ENCODE measurements at places on chromosomes 6 and 20.

DNA sequence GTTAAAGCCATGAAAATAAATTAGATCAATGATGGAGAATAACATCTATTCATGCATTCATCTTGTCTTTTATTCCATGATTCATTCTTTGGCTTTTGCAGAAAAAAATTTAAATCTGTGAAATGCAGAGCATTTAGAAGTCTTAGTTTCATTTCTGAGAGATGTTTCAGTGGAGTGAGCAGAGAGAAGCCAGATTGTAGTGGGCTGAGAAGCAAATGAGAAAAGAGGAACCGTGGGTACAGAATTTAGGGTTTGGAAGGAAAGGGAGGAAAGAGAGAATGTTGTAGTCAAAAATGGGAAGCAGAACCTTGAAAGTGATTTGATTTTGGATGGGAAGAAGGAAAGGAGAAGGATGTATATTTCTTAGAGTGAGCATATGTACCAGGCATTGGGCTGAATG is 260.3 kb upstream of the MAN1A1 start:
- no peak overlapping the region for H3K27ac ChIP-seq
- peaks cover 3% of the 10 kb centered on the region for H3K27me3 ChIP-seq
- no peak overlapping the region for H3K4me3 ChIP-seq
- peaks cover 4% of the 10 kb centered on the region for H3K4me1 ChIP-seq
- no peaks in the 10 kb centered on the region for H3K36me3 ChIP-seq

- no peaks in the 10 kb centered on the region for H3K27me3 ChIP-seq
- peak overlapping the region; percentile 65 for H3K4me3 ChIP-seq
- H3K27ac ChIP-seq: peak overlapping the region; percentile 83
- no peak for DNase-seq
- H3K36me3 ChIP-seq: no peaks in the 10 kb centered on the region
- peaks cover 30% of the 10 kb centered on the region for H3K4me1 ChIP-seq
These were observed 12.8 kb upstream of the ELOVL5 start for GRCh38 chr6:53361549-53362031.

DNA sequence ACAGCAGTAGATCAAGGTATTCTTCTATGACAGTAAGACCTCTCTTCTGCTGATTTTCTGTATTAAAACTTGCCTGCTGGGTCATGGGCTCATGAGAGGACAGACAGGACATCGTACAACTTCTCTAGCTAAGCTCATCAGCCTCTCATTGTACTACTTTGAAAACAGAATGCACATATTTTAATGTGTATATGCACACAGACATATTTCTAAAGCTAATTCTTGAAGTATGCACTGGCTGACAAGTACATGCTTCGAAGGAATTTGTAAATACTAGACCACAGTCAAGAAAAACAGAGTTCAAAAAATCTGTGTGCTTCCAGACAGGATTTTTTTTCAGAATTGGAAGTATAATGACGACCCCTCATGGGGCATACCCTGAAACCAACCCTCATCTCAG is 81.7 kb upstream of the CD83 start:
- no peak overlapping the region for H3K27ac ChIP-seq
- H3K36me3 ChIP-seq: no peaks in the 10 kb centered on the region
- no peak overlapping the region for H3K4me3 ChIP-seq
- no peaks in the 10 kb centered on the region for H3K4me1 ChIP-seq
- no peak for DNase-seq

- no peak overlapping the region for H3K27ac ChIP-seq
- peaks cover 1% of the 10 kb centered on the region for H3K27me3 ChIP-seq
- H3K4me1 ChIP-seq: peaks cover 3% of the 10 kb centered on the region
- no peak overlapping the region for H3K4me3 ChIP-seq
- H3K36me3 ChIP-seq: peaks cover 2% of the 10 kb centered on the region
- no peak for DNase-seq
These were observed 45.8 kb upstream of the PNRC1 start for GRCh38 chr6:89034586-89035251.

GRCh38 chr6:106444777-106445507 is 84.4 kb downstream of the CRYBG1 start:
- no peak for DNase-seq
- H3K27me3 ChIP-seq: peaks cover 31% of the 10 kb centered on the region
- peaks cover 18% of the 10 kb centered on the region for H3K4me1 ChIP-seq
- H3K27ac ChIP-seq: no peak overlapping the region
- no peaks in the 10 kb centered on the region for H3K36me3 ChIP-seq

DNA sequence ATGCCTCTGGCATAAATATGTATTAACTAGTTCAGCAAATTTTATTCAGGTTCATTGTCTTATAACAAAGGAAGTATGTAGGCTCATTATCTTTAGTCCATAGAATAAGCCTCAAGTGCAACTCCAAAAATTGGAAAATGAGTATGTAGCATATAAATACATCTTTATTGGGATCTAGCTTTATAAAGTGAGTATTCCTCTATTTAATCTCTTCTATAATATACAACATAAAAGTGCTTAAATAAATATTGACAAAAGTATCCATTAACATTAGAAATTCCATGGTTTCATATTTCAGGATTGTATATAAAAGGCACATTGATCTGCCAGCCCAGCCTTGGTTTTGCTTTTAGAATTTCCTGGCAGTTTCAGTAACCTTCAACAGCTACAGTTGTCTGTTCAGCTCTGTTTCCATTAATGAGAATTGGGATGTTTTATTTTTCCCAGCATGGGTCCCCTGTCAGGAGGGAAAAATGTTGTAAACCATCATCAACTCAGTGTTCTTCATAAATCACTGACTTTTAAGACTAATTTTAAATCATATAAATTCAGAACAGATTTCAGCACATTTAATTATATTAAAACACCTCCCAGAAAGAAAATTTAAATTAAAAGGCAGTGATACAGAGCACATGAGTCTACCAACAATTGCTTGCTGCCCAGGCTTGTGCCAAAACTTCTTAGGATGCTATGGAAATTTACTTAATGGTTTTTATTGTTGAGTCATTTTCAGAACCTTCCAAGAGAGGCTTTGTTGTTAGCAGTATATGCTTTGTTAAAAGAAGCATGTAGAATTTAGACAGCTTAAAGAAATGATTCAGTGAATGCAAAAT is 119.7 kb downstream of the ADGRG6 start:
- no peak overlapping the region for H3K4me3 ChIP-seq
- H3K36me3 ChIP-seq: no peaks in the 10 kb centered on the region
- no peaks in the 10 kb centered on the region for H3K4me1 ChIP-seq

DNA sequence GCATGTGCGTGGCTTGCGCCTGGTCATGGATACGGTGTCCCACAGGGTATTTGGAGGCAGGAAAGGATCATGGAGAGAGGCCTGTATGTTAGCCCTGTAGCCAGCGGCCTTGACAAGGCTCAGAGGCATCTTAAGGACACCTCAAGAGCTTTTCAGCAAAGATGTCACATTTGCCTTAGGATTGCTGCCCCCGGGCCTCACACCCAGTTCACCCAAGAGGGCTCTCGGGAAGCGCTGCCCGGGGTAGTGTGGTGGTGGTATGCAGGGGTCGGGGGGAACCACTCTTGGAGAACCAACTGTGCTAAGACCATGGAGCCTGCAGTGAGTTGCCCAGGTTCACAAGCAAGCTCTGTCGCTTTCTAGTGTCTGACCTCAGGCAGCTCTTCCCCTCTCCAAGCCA is 36.9 kb upstream of the VSTM2L start:
- no peak overlapping the region for H3K27ac ChIP-seq
- H3K36me3 ChIP-seq: peaks cover 7% of the 10 kb centered on the region
- H3K4me3 ChIP-seq: no peak overlapping the region
- H3K4me1 ChIP-seq: no peaks in the 10 kb centered on the region
- no peak for DNase-seq

- no peak overlapping the region for H3K27ac ChIP-seq
- no peaks in the 10 kb centered on the region for H3K27me3 ChIP-seq
- H3K4me3 ChIP-seq: no peak overlapping the region
- no peaks in the 10 kb centered on the region for H3K4me1 ChIP-seq
These were observed 231.6 kb downstream of the TFAP2B start for GRCh38 chr6:51049983-51050877.

DNA sequence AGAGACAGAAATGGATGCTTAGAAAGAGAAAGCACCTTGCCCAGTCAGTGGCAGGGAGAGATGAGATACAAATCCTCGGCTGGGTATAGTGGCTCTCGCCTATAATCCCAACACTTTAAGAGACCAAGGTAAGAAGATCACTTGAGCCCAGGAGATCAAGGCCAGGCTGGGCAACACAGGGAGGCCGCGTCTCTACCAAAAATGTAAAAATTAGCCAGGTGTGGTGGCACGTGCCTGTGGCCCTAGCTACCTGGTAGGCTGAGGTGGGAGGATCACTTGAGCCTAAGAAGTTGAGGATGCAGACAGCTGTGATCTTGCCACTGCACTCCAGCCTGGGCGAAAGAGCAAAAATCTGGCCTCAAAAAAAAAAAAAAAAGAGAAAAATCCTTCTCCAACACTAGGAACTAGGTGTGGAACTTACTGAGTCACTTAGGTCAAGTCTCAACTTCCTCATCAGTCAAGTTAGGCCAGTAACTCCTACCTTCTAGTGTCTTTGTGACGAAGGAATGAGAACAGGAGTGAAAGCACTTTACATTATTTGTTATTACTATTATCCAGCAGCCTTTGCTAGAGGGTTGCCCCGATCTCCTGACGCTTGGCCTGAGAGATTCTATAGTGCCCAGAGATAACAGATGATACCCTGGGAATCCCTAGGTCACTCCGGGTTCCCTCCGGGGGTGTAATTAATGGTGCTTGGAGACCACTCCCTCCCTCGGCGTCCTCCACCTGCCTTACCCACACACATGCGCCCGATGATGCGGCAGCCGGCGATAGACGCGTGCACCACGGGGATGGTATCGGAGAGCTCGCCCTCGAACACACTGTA is 918 bp downstream of the EIF6 start:
- DNase-seq: no peak
- peak overlapping the region; percentile 85 for H3K27ac ChIP-seq
- peak overlapping the region; percentile 90 for H3K4me3 ChIP-seq
- no peaks in the 10 kb centered on the region for H3K27me3 ChIP-seq

DNA sequence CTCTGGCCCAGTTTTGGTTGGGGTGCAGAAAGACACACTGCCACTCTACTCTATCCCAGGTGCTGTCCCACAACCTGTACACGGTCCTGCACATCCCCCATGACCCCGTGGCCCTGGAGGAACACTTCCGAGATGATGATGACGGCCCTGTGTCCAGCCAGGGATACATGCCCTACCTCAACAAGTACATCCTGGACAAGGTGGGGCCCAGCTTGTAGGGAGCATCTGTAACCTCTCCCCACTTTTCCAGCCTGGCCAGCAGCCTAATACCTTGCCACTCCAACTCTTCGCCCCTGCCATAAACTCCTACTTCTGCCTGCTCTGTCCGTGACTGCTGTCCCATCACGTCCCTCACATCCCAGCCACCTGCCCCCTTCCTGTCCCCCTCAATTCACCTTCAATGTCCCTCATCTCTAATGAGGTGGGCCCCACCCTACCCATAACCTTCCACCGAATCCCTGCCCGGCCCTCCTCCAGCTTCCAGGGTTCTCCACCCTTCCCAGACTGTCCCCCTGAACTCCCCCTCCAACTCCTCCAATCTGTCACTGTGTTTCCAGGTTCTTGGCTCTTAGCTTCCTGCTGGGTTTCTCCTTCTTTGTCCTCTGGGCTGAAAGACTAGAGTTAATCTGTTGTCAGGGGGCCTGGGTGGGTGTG is 12.1 kb downstream of the DEF6 start:
- H3K36me3 ChIP-seq: peaks cover 46% of the 10 kb centered on the region
- H3K27me3 ChIP-seq: no peaks in the 10 kb centered on the region
- H3K27ac ChIP-seq: peak overlapping the region; percentile 97
- H3K4me1 ChIP-seq: peaks cover 62% of the 10 kb centered on the region
- DNase-seq: no peak
- H3K4me3 ChIP-seq: peak overlapping the region; percentile 79

DNA sequence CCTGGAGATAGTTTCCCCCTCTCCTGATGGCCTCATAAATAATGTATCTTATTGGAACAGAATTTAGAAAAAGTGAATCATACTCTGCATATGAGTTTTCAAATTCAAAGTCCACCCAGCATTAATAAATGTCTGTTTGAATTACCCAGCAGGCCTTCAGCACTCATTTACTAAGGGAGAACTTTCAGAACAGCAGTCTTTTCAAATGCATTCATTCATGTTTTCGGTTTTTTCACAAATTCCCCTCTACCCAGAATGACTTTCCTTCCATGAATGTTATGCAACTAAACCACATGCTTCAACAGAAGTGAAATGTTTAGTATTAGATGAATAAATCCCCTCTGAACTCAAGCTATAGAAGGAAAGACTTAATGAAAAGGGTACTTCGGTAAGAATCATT is 92.4 kb downstream of the RTN4IP1 start:
- H3K27me3 ChIP-seq: no peaks in the 10 kb centered on the region
- H3K4me1 ChIP-seq: peaks cover 34% of the 10 kb centered on the region
- no peak for DNase-seq
- peaks cover 45% of the 10 kb centered on the region for H3K36me3 ChIP-seq

GRCh38 chr6:126429866-126430265 is 90.0 kb downstream of the CENPW start:
- no peak overlapping the region for H3K27ac ChIP-seq
- DNase-seq: no peak
- no peaks in the 10 kb centered on the region for H3K36me3 ChIP-seq
- no peaks in the 10 kb centered on the region for H3K4me1 ChIP-seq
- no peak overlapping the region for H3K4me3 ChIP-seq

GRCh38 chr6:20236909-20237600 is 24.8 kb upstream of the MBOAT1 start:
- no peak overlapping the region for H3K27ac ChIP-seq
- H3K27me3 ChIP-seq: no peaks in the 10 kb centered on the region
- H3K4me3 ChIP-seq: no peak overlapping the region
- DNase-seq: no peak
- H3K4me1 ChIP-seq: peaks cover 7% of the 10 kb centered on the region

DNA sequence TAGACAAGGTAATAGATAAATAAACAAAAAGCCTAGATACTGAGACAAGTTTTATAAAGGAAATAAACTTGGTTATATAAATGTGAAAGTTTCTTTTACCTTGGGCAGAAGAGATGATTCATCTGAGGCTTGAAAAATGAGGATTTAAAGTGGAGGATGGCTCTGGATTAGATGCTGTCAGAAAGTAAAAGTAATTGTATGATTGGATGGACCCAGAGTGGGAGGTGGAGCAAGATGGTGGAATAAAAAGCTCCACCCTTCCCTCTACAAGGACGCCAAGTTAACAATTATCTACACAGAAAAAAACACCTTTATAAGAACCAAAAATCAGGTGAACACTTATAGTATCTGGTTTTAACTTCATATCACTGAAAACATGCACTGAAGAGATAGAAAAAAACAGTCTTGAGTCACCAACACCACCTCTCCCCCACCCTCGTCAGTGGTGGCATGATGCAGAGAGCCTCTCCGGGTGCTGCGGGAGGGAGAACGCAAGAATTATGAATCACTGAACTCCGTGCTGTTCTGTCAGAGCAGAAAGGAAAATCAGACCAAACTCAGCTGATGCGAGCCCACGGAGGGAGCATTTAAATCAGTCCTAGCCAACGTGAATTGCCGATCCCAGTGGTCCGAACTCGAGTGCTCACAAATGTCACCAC is 84.7 kb upstream of the GJE1 start:
- H3K36me3 ChIP-seq: no peaks in the 10 kb centered on the region
- H3K27ac ChIP-seq: no peak overlapping the region
- H3K27me3 ChIP-seq: peaks cover 8% of the 10 kb centered on the region
- DNase-seq: no peak

DNA sequence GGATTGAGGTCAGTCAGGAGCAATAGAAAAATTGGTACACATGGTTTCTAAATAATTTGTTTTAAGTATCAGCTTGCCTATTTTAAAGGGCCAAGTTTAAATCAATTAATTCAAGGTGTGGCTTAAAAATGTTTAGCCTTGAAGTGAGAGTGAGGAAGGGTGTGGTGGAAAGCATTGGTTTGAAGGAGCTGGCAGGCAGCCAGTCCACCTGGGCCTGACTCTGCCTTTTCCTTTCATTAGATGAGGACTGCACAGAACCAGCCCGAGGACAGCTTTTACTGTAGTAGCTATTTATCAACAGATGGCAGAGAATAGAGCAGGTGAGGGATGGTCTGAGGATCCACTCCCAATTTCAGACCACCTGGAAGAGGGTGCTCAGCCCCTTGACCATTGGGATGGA is 42.4 kb downstream of the DHX35 start:
- H3K4me3 ChIP-seq: no peak overlapping the region
- no peak overlapping the region for H3K27ac ChIP-seq
- peaks cover 26% of the 10 kb centered on the region for H3K4me1 ChIP-seq
